Thymus (tissue), 14 donors: ENCODE measurements at places on chromosomes 6 and 20. TPM values are rescaled to one million over a fixed set of nuclear protein-coding genes. Genes with fewer than 3 reads are reported as not detected.
A peak's percentile ranks its signal among the peaks of the same experiment; 100 is the strongest.

EFCAB8 gene
- 0.46 TPM for polyA plus RNA-seq

DNA sequence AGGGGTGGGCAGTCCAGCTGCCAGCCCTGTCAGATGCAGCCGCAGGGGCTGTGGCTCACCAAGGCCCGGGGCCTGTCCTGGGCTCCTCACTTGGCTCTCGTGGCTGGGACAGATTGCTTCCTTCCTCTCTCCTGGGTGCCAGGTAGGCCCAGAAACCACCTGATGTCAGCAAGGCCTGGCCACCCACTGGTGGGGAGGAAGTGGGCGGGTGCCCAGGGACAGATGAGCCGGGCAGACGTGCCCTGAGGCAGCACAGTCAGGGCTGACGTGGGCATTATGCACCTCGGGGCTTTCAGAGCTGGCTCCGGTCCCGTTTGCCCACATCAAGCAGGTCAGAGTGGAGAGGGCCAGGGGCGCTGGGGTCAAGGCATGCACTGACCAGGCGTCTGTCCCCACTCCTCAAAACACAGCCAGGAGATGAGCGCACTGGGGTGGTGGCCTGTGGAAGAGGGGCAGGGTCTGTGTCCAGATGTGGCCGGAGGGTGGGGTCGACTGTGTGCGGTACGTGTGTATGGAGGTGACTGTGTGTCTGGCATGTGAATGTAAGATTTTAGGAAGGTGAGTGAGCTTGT is 133.2 kb upstream of the PTPN1 start:
- H3K27ac ChIP-seq = no peak overlapping the region
- no peak overlapping the region for H3K4me3 ChIP-seq
- H3K36me3 ChIP-seq = no peaks in the 10 kb centered on the region
- H3K4me1 ChIP-seq = peaks cover 5% of the 10 kb centered on the region
- H3K27me3 ChIP-seq = no peaks in the 10 kb centered on the region
- DNase-seq = no peak

- peaks cover 29% of the 10 kb centered on the region for H3K27me3 ChIP-seq
- no peak for DNase-seq
- H3K4me1 ChIP-seq = peaks cover 4% of the 10 kb centered on the region
- H3K27ac ChIP-seq = no peak overlapping the region
- no peak overlapping the region for H3K4me3 ChIP-seq
Measured at GRCh38 chr6:142297996-142298753, 3.6 kb upstream of the ADGRG6 start.

- H3K27ac ChIP-seq = no peak overlapping the region
- H3K27me3 ChIP-seq = no peaks in the 10 kb centered on the region
- no peaks in the 10 kb centered on the region for H3K4me1 ChIP-seq
- no peaks in the 10 kb centered on the region for H3K36me3 ChIP-seq
Measured at GRCh38 chr6:38495518-38495917, 144.2 kb downstream of the BTBD9 start.

DNA sequence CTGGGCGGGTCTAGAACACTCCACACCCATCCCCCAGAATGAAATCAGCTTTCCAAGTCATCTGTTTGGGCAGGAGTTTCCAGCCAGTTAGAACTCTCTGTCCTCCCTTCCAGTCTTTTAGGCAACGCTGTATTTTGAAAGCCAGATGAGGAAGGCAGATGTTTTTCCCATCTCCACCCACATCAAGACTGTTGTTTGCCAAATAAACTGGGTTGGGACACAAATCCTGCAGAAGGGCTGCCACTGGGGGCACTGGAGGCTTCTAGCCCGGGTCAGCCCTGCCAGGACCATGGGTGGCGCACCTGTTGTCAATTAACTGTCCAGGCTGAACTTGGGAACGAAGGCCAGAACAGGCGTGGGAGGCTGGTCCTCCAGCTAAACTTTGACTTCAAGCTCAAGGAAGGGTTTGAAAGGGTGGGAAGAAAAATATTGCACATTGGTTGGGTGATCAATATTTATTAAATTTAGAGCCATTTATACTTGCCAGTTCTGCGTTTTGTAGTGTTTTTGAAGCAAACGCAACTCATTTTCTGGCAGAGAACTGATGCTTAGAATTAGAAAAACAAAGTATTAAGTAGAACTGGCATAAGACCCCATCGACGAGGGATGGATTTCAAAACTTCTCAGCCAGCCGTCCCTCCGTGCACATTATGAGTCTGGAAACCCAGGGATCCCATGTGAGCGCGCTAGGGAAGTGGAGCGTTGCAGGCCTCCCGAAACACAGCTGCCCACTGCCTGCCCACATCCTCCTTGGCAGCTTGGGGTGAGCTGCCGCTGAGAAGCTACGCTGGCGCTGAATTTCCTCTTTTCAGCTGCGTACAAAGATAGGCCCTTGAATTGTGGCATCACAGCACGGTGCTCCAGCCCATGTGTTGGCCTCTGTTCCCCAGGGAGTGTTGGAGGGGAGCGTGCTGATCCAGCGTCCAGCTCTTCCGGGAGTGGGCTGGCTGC is 297.4 kb downstream of the QKI start:
- no peaks in the 10 kb centered on the region for H3K27me3 ChIP-seq
- no peak overlapping the region for H3K4me3 ChIP-seq
- H3K27ac ChIP-seq = no peak overlapping the region
- H3K36me3 ChIP-seq = no peaks in the 10 kb centered on the region
- DNase-seq = peak; percentile 13

DNA sequence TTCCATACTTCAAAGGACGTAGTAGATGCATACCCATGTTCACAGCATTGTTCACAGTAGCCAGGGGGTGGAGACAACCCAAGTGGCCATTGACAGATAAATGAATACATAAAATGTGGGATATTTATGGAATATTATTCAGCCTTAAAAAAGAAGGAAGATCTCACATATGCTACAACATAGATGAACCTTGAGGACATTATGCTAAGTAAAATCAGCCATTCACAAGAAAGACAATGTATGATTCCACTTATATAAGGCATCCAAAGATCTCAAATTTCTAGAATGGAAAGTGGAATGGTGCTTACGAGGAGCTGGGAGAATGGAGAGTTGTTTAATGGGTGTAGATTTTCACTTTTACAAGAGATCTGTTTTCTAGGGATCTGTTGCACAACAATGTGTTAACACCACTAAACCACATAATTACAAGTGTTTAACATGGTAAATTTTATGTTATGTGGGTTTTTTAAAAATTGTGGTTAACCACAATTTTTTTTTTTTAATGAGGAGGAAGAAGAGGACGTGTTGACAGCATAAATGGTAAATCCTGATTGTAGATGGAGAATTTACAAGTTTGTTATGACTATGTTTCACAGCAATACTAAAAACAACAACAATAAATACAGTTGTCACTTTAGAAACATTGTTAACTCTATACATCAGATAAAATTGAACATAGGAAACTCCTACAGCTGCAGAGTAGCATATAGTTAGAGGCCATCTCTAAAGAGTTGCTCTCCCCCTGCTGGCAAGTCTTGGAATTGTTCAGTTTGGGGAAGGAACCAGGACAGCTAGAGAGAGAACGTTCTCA is 41.6 kb downstream of the CCN2 start:
- no peaks in the 10 kb centered on the region for H3K36me3 ChIP-seq
- H3K4me3 ChIP-seq = no peak overlapping the region
- peak; percentile 37 for DNase-seq
- H3K4me1 ChIP-seq = no peaks in the 10 kb centered on the region
- H3K27ac ChIP-seq = no peak overlapping the region
- no peaks in the 10 kb centered on the region for H3K27me3 ChIP-seq

GRCh38 chr20:50395251-50395729 is 114.9 kb upstream of the PTPN1 start:
- H3K4me1 ChIP-seq = no peaks in the 10 kb centered on the region
- no peak for DNase-seq
- H3K4me3 ChIP-seq = no peak overlapping the region
- H3K36me3 ChIP-seq = no peaks in the 10 kb centered on the region

DNA sequence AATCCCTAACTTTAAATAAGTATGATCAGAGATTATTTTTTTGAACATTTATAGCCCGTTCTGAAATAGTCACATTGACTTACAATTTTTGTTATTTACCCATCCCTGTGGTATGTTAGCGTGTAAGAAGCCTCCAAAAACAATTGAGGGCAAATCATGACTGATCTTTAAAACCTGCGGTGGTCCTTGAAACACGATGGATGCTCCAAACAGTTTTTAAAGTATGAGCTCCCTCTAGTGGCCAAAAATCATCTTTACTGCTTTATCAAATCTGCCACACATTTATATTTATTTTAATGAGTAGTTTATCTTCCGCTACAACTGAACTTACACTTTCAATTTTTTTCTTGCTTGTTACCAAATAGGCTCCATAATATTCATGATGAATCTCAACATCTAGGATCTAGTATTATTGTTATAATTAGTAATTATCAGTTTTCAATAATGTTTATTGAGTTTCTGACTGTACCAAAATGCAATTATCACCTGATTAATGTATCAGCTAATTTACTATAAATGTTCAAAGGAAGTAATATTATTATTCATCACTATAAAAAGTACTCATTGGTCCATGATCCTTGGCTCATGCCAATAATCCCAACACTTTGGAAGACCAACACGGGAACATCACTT is 52.2 kb downstream of the MARCKS start:
- no peaks in the 10 kb centered on the region for H3K4me1 ChIP-seq
- no peak overlapping the region for H3K4me3 ChIP-seq
- no peaks in the 10 kb centered on the region for H3K27me3 ChIP-seq

DNA sequence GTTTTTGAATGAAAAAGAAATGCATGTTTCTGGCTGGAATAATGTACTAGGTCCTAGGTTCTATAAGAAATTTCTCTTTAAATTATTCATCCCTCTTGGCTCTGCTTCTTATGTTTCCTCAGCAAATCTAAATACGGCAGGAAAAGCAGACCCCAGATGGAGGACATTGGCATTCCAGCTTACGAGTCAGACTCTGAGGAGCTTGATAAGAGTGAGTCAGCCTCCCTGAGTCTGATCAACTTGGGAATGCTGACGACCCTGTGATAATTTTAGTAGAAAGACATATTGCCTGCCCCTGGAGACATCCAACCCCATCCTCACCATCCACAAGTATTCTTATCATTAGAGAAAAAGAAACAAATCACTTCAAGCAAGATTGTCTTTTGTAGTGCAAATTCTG is 509.7 kb upstream of the MARCKS start:
- no peaks in the 10 kb centered on the region for H3K36me3 ChIP-seq
- no peaks in the 10 kb centered on the region for H3K27me3 ChIP-seq
- H3K27ac ChIP-seq = no peak overlapping the region
- no peaks in the 10 kb centered on the region for H3K4me1 ChIP-seq
- DNase-seq = no peak
- no peak overlapping the region for H3K4me3 ChIP-seq

DNA sequence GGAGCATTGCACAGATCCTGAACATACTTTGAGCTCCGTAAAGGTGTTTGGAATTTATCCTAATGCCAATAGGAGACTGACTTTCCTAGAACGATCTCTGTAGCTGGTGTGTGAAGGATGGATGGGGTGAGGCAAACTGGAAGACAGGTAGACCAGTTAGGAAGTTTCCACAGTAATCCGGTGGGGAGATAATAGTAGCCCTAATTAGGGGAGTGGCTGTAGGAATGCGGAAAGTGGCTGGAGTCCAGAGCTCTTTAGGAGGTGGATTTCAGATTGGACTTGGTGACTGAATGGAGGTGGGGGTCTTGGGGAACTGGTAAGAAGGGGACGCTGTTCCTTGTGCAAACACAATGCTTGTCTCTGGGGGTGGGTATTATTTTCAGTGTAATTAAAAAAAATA is 146.3 kb downstream of the SOX4 start:
- no peak overlapping the region for H3K4me3 ChIP-seq
- H3K27ac ChIP-seq = no peak overlapping the region
- no peak for DNase-seq
- H3K36me3 ChIP-seq = no peaks in the 10 kb centered on the region
- H3K4me1 ChIP-seq = peaks cover 3% of the 10 kb centered on the region
- no peaks in the 10 kb centered on the region for H3K27me3 ChIP-seq

SAMD10 gene
- polyA plus RNA-seq = 10.5 TPM

- no peak overlapping the region for H3K27ac ChIP-seq
- no peaks in the 10 kb centered on the region for H3K36me3 ChIP-seq
- no peak overlapping the region for H3K4me3 ChIP-seq
- no peaks in the 10 kb centered on the region for H3K4me1 ChIP-seq
- no peaks in the 10 kb centered on the region for H3K27me3 ChIP-seq
Measured at GRCh38 chr20:19750907-19751636, 7.0 kb upstream of the RIN2 start.

SLPI gene
- polyA plus RNA-seq = 663 TPM

GRCh38 chr20:23530937-23531567 is 37.2 kb downstream of the CST9L start:
- H3K4me3 ChIP-seq = no peak overlapping the region
- no peaks in the 10 kb centered on the region for H3K27me3 ChIP-seq
- H3K4me1 ChIP-seq = peaks cover 6% of the 10 kb centered on the region
- H3K27ac ChIP-seq = no peak overlapping the region
- DNase-seq = no peak

ADGRF1 gene
- 0.66 TPM for polyA plus RNA-seq

RGS17 gene
- polyA plus RNA-seq = 1.6 TPM
